ENCODE measurements at places on chromosomes 7 and 10. TPM values are rescaled to one million over a fixed set of nuclear protein-coding genes. Genes with fewer than 3 reads are reported as not detected.

MBL2 gene
- total RNA-seq = not detected

AKR1C8 gene
- total RNA-seq = not detected

EBF3 gene
- 8.4 TPM for total RNA-seq

TIAL1 gene
- total RNA-seq = 119 TPM

ADARB2 gene
- 0.08 TPM for total RNA-seq

GRCh38 chr10:45433716-45434469 lies 59.9 kb downstream of the ALOX5 start:
- DNase-seq = no peak
- no peaks in the 10 kb centered on the region for H3K4me1 ChIP-seq
- no peaks in the 10 kb centered on the region for H3K36me3 ChIP-seq
- no peak overlapping the region for H3K27ac ChIP-seq
- no peak overlapping the region for H3K4me3 ChIP-seq
- no peaks in the 10 kb centered on the region for H3K27me3 ChIP-seq

- H3K27ac ChIP-seq = no peak overlapping the region
- no peaks in the 10 kb centered on the region for H3K27me3 ChIP-seq
- DNase-seq = no peak
- peaks cover 8% of the 10 kb centered on the region for H3K4me1 ChIP-seq
Observed at GRCh38 chr10:70843776-70844489, 28.2 kb downstream of the SGPL1 start.

DNA sequence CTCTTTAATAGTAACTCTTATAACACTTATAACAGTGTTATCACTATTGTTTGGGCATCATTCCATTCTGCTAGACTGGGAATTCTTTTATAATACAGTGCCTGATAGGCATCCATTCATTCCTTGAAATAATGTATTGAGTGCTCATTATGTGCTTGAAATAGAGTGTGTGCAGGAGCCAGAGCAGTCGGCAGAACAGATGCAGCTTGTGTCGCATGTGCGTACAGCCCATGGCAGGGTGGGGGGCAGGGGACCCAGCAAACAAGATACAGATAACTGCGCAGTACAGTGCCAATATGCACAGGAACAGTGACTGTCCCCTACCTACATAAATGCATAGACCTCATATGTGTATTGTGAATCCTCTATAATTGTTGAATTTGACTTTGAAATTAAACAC lies 99.3 kb downstream of the KAT6B start:
- H3K4me1 ChIP-seq = peaks cover 70% of the 10 kb centered on the region
- H3K27me3 ChIP-seq = no peaks in the 10 kb centered on the region
- no peak overlapping the region for H3K4me3 ChIP-seq
- no peak overlapping the region for H3K27ac ChIP-seq

DNA sequence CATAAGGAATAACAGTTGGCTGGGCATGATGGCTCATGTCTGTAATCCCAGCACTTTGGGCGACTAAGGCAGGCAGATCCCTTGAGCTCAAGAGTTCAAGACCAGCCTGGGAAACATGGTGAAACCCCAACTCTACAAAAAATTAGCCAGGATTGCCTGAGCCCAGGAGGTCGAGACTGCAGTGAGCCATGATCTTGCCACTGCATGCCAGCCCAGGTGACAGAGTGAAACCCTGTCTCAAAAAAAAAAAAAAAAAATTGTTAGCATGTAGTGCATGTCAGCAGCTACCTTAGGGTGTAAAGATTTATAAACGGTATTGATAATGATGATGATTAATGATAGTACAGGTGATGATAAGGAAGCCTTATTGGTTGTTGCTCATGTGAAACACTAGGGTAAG lies 331.2 kb upstream of the FZD1 start:
- no peak overlapping the region for H3K4me3 ChIP-seq
- peak overlapping the region; percentile 39 for H3K27ac ChIP-seq
- no peaks in the 10 kb centered on the region for H3K27me3 ChIP-seq
- no peaks in the 10 kb centered on the region for H3K36me3 ChIP-seq
- DNase-seq = no peak
- H3K4me1 ChIP-seq = no peaks in the 10 kb centered on the region

DNA sequence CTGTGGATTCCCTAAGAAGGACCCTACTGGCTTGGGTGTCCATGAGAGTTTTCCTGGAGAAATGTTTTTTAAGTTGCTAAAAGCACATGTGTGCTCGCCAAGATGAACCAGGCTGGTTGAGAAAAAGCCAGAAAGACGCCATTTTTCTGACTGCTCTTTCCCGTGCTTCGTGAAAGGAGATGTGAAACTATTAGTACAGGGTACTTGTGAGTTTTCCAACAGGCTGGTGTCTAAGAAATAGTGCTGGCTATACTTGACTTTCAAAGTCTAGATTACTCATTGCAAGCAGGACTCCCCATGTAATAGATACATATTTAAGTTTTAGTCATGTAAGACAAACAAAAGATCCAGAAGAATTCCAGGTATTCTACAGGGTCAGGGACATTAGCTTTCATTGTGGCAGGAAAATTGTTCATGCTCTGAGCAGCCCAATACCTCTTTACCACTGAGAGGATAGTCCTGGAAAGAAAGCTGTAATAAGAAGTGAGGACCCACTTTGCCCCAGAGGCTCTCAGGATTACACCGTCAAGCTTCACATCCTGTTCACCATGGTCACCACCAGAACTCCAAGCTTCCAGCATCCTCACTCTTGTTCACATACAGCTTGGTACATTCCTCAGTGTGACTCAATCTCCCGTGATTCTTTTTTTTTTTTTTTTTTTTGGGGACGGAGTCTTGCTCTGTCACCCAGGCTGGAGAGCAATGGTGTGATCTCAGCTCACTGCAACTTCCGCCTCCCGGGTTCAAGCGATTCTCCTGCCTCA lies 43.8 kb upstream of the ICA1 start:
- no peak overlapping the region for H3K27ac ChIP-seq
- no peaks in the 10 kb centered on the region for H3K36me3 ChIP-seq
- no peaks in the 10 kb centered on the region for H3K27me3 ChIP-seq
- no peak for DNase-seq
- H3K4me1 ChIP-seq = no peaks in the 10 kb centered on the region

DNA sequence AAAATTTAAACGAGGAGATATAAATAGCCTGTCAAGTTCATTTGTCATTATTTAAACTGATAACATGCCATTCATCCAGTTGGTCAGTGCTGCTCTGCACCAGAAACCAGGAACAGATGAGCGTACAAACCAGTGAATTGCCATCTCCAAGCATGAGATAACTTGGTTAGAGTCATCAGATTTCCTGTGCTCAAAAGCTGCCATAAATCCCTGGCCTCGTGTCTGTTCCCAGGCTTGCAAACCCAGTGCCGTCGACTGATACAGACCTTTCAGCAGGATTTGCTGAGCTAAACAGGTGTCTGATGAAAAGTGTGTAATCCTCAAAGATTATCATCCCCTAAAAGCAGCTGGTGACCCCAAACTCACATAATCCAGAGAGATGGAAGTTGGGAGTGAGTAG lies 96.0 kb upstream of the SAMD8 start:
- H3K4me3 ChIP-seq = no peak overlapping the region
- DNase-seq = no peak
- no peaks in the 10 kb centered on the region for H3K36me3 ChIP-seq
- no peak overlapping the region for H3K27ac ChIP-seq

DNA sequence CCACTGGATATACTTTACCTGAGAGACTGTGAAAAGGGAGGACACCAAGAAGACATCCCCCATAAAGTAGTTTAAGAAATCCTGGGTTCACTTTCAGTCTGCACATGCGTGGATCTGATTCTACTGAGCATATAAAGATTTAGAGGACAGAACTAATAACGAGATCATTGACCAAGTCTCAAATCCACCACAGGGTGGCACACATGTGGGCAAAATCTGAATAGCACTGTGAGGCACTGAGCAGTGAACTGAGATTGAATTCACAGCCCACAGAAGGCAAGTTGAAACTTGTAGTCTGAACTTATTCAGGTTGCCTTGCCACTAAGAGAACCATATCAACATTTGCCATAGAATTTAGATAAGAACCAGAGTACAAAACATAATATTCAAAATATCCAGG lies 818.6 kb downstream of the GRID1 start:
- H3K27ac ChIP-seq = no peak overlapping the region
- no peaks in the 10 kb centered on the region for H3K4me1 ChIP-seq
- H3K27me3 ChIP-seq = no peaks in the 10 kb centered on the region
- H3K4me3 ChIP-seq = no peak overlapping the region
- DNase-seq = peak; percentile 53
- no peaks in the 10 kb centered on the region for H3K36me3 ChIP-seq

DNA sequence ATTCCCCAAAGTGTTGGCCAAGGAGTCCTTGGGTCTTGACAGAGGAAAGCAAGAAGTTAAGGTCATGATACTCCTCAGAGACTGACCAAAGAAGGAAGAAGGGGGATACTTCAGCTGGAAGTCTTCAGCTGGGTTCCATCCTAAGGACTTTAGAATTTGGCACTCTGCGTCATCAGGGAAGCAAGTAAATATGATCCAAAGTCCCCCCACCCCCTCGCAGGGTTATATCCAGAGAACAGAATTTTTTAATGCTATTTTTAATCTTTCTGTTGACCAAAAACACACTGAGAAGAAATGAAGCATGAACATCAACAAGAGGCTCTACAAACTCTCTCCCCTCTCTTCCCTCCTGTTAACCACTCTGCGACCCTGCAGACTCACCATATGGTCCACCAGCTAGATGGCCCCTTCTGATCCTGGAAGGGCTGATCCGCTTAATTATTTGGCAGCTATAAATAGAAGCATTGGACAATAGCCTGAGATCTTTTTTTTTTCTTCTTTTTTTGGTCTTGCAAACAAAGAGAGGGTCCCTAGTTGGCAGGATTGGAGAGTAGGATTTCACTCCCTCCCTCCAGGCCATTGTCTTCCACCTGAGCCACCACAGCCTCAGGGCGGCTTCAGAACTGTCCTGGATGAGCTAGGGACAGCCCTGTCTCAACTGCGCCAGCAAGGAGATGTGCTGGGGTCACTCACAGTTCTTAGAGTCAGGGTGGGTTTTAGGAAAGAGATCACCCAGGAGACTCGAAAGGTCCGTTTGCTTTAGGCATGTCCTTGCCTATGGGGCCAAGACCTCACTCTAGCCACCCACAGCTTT lies 196.0 kb downstream of the KCNMA1 start:
- H3K36me3 ChIP-seq = no peaks in the 10 kb centered on the region
- no peaks in the 10 kb centered on the region for H3K27me3 ChIP-seq
- H3K4me1 ChIP-seq = no peaks in the 10 kb centered on the region
- no peak overlapping the region for H3K27ac ChIP-seq
- DNase-seq = no peak

DNA sequence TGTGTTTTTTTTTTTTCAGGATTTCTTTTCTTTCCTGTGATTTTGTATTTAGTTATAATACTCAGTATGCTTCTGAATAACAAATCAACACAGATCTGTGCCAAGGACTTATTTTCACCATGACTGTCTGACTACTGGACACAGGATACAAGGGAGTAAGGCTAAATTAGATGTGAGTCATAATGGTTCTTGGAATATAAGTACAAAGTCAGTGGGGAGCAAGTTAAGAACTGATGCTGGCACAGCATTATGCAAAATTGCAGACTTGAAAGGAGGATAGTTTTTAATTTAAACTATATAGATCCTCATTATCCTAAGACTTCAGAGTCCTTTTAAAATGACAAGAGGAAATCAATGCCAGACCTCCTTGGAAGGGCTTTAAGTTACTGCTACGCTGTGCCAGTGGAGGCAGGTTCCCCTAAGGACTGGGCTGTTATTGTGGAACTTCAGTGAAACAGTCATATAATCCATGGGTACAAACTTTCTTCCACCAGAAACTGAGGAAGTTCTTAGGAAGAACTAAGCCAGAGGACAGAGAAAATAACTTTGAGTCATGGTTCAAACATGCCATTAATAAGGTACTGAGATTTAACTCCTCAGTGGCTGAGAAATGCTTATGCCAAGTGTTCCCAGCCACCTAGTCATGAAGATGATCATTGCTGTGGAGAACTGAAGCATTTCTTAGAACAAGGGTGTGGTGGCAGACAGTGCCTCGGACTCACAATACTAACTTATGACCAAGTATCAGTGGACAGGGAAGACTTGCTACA lies 531.2 kb downstream of the HTR7 start:
- H3K36me3 ChIP-seq = no peaks in the 10 kb centered on the region
- no peaks in the 10 kb centered on the region for H3K4me1 ChIP-seq
- H3K27me3 ChIP-seq = no peaks in the 10 kb centered on the region
- no peak for DNase-seq
- H3K4me3 ChIP-seq = no peak overlapping the region
- no peak overlapping the region for H3K27ac ChIP-seq

DNA sequence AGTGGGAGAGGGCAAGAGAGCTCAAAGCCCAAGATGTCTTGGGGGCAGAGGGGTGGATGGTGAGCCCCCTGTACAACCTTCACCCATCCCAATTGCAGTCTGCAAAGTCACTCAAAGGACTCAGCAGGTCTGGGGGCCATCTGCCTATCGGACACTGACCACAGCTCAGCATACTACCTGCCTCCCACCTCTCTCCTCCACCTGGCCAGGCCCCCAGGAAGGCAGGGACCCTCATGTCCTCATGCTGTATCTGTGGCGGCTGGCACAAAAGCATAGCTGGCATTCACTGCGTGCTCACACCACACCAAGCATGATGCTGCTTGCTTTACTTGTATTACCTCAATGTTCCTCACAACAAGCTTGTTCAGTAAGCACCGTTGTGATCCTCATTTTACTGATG lies 16.2 kb upstream of the CRHR2 start:
- no peaks in the 10 kb centered on the region for H3K27me3 ChIP-seq
- no peaks in the 10 kb centered on the region for H3K4me1 ChIP-seq
- no peak overlapping the region for H3K4me3 ChIP-seq
